Activated CD4-positive, alpha-beta T cell treated with anti-CD3 and anti-CD28 coated beads, Interleukin-2, Interleukin-6, amounts not matched to agents 100 ng/mL and 50 ng/mL, durations not matched to agents 16 hours and 8 hours (primary cell): ENCODE measurements at places on chromosomes 1 and 21.

DNA sequence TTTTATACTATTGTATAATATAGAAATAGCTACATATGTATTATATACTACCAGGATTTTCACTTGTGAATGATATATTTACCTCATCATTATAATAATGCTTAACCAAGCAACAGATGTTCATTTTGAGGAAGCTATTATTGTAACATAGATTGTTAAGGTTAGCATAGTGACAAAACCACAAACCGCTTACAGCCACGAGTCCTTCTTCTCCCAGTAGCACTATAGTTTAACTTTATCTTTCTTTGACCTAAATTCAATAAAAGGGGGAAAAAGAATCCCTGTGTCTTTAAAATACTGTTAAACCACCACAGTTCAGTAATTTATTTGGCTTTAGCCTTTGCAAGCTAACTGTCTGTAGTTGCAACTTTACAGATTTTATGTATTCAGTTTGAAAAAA lies 1039.4 kb upstream of the B3GALT2 start:
- no peak for DNase-seq

- peak; percentile 78 for DNase-seq
These were observed at the start of gene SLAMF7 for GRCh38 chr1:160739098-160739511. Gene SLAMF7 (plus strand): TSS chr1:160739247. CDS start chr1:160739302, 55 bp downstream.

- DNase-seq, result no peak
These were observed 167.7 kb downstream of the SIPA1L2 start for GRCh38 chr1:232462213-232462612.

- peak; percentile 27 for DNase-seq
These were observed 24.8 kb downstream of the PCSK9 start for GRCh38 chr1:55064071-55064581.

DNA sequence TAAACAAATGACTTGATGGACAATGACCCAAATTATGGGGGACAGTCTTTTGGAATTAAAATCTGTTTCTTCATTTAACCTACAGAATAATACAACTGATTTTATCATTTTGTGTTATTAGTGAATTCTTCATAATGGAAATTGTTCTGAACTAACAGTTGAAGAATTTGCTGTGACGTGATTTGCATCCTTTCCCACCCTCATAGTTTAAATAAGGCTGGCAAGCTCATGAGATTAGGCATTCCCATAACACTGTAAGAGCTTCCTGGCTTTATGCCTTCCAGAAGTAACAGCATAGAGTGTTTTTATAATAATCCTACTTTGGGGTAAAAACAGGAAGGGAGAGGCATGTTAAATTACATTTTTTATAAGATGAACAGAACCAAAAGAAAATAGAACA lies 95.7 kb downstream of the ATP6V1G3 start:
- no peak for DNase-seq

GRCh38 chr21:26057477-26058170 lies 112.9 kb downstream of the APP start:
- no peak for DNase-seq

DNA sequence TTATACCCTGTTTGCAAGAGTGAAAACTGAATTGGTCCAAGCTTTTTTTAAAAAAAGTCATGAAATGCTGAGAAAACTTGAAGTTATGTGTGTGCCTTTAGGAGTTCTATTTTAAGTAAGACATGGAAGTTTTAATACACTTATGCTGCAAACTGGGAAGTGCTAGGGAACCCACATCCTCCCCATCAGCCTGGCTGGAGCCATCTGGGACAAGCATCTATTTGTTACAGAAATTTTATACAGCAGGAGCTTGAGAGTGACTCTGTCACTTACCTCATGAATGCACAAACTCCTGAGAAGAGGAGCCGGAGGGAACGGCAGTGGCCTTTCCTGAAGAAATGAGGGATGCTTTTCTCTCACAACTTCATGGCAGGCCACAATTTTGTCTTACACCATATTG lies 78.2 kb upstream of the SLC44A3 start:
- no peak for DNase-seq

- DNase-seq, result no peak
These were observed 392.4 kb downstream of the RPS6KC1 start for GRCh38 chr1:213443415-213443814.

DNA sequence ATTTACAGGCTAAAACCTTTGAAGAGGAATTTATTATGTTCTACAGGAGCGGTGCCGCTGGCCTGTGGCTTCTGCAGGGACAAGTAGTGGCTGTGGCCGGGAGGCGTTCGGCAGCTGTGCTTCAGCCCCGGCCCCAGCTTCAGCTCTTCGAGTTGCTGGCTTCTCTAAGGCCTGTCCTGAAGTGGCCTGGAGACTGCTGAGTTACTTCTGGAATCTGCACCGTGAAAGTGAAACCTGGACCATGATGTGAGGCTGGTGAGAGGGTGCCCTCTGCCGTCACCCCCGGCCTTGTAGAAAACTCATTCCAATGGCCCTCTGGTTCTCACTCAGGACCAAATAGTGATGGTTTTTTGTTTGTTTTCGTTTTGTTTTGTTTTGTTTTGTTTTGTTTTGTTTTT lies 48.1 kb downstream of the PRKCZ start:
- DNase-seq, result no peak

- no peak for DNase-seq
These were observed 1594.3 kb downstream of the PLA2G4A start for GRCh38 chr1:188423073-188423472.

GRCh38 chr1:236904892-236905741 lies 99.1 kb downstream of the MT1HL1 start:
- peak; percentile 22 for DNase-seq

GRCh38 chr1:26302733-26303405 lies 3.6 kb downstream of the UBXN11 start:
- no peak for DNase-seq

DNA sequence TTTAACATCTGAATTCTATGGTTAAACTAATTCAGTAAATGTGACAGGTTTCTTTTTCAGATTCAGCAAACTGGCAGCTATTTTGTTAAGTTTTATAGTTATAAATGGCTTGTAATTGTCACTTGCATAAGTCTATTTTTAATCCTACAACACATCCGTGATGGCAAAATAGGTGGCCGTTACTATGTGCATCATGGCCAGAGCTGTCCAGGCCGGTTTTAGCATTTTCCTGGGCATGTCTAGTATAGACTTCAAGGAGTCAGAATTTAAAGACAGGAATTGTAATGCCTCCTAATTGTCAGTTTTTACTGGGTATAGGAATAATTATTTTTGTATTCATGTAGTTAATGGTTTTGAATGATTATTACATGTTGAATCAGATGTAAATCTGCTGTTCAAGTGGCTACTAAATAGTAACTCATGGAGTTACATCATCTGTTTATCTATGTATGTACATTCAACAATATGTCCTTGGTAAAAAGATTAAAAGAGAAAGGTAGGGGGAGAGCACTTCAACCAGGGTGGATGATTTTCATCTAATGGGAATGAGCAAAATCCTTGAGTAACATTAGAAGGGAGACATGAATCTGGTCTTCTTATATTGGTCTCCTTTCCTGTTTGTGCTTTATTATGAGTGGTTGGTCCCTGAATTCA lies 3.2 kb upstream of the B3GALT2 start:
- DNase-seq, result no peak

GRCh38 chr1:99979091-99979490 lies 9.3 kb downstream of the SLC35A3 start:
- no peak for DNase-seq

DNA sequence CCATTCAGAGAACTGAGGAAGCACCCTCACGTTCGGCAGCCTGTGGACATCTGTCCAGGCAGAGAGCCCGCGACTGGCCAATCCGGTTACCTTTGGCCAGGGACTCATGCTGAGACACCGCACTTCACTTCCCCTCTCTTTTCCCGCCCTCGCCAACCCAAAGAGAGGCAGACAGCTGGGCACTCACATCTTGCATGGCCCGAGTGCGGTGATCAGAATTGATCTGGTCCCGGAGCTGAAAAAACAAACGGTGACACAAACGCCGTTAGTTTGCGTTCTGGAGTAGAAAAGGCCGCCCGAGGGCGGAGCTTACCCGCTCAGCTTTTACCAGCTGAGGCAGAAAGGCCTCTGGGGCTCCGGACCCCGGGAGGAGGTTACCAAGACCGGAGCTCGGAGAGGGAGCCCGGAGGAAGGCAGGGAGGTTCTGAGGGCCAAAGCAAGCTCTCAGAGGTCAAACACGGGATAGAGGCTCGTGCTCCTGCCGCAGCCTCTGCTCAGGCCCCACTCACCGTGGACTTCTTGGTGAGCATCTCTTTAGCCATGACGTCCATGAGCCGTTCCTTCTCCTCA lies 376 bp downstream of the SF3A3 start:
- peak; percentile 39 for DNase-seq

GRCh38 chr1:154104433-154105082 lies 50.3 kb downstream of the NUP210L start:
- no peak for DNase-seq

DNA sequence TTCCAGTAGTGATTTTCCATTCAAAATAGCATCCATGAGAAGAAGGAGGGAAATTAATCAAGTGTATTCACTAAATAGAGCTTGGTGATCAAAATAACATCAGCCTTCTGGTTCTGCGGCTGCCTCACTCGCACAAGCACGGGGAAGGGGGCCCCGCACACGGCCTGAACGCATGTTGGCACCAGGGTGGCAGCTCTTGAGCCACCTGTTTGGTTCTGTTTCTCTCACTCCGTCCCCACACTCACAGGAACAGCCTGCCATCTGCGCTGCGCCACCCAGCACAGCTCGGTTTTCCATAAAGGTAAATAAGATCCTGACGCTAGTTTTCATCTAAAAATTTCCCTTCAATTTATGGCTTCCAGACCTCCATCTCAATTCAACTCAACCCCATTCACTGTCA lies 49.4 kb downstream of the TIAM1 start:
- DNase-seq, result no peak

DNA sequence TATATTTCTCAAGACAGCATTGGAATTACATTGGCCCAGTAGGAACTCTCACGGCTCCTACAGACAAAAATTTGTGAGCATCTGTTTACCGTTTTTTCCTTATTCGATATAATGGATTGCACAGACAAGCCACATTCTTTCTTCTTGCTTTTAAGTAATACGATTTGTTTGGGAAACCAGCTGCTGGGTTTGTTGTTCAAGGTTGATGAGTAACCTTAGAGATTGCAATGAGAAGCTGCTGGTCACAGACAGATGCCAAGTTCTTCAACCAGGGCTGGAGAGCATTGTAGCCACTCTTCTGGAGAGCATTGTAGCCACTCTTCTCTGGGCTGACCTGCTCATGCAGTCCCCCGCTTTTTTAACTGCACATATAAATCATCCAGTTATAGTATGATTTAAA lies 1.4 kb upstream of the MIA3 start:
- DNase-seq, result no peak

- DNase-seq, result no peak
These were observed 659.4 kb upstream of the CAMK1G start for GRCh38 chr1:208923946-208924720.

GRCh38 chr1:203057911-203058675 lies 27.7 kb downstream of the MYOG start:
- DNase-seq, result no peak

DNA sequence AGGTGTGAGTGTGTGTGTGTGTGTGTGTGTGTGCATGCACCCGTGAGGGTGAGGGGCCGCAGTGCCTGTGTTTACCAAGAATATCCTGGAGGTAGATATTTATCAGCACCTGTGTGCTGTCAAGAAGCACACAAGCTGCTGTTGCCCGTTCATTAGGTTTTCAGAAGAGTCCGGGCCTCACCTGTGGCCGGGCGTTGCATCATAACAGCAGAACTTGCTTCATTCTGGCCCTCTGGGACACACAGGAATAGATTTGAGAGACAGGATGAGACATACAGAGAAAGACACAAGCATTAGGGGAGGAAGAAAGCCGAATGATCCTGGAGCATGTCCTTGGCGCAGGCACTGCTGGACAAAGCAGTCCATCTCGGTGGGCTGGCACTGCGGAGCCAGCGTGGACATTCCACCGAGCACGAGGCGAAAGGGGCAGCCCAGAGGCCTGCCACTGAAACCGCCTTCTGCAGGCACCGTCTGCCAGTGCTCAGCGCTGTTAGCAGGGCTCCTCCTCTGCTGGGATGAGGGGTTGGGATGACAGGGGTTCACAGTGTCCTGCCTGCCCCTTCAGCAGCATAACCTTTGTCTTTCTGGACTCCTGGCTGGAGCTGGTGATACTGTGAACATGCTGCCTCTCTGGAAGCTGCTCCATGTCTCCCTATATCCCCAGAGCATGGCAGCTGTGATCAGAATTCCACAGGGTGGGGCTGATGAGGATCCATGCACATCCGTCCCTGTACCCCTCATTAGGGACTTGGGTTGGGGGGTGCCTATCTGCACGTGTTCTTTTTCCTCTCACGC lies 81.1 kb downstream of the PEX14 start:
- no peak for DNase-seq

GRCh38 chr1:229035748-229036082 lies 235.2 kb upstream of the RAB4A start:
- DNase-seq, result no peak

DNA sequence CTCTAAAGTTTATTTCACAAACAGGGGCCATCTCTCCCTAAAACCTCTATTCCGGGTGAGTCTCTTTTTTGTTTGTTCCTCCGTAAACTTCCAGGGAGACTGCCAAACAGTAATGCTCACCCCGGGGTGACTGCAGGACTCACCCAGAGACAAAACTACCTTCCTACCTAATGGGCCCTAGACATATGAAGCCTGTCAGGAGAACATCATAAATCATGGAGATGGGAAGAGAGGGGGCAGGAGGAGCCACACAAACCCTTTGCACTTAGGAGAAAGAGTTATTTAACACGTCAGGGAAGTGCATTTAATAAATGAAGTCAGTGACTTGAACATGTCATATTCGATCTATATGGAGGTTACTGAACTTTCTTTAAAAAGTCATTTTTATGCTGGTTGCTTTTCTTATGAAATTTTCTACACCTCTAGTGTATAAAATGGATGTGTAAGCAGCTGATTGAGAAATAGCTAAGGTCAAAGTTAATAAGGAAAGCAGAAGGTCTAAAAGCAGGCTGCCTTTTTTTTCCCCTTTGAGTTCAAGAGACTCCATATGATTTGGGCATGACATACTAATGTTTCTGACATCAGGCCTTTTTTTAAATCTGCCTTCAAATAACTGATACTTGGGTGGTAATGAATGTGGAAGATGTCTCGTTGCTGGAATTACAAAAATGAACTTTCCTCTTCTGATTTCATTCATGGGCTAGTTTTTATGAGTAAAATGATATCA lies 286.9 kb upstream of the USP25 start:
- no peak for DNase-seq

- DNase-seq, result no peak
These were observed 512.7 kb upstream of the ZRANB2 start for GRCh38 chr1:71593523-71593922.

- DNase-seq, result no peak
These were observed 58.7 kb downstream of the LGR6 start for GRCh38 chr1:202252271-202252670.

DNA sequence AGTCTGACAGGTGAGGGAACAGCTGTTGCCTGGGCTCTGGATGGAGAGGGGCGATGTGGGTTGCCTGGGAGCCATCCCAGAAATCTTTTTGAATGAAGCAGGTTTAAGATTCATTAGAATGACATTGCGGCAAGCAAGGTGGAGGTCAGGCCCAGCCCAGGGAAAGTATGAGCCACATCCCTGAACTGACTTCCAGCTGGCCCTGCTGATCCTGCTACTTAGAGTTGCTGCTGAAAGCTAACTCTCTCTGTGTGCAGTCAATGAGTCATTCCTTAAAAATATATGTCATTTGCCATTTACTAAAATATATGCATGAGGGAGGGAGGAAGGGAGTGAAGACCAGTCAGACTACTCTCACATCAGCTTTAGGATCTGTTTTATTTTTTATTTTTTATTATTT lies 54.3 kb upstream of the RAB3GAP2 start:
- no peak for DNase-seq
